NCI-H2171 treated with DMSO at 0.1 percent for 48 hours (cell line): ENCODE measurements at places on chromosomes 7 and 10.

DNA sequence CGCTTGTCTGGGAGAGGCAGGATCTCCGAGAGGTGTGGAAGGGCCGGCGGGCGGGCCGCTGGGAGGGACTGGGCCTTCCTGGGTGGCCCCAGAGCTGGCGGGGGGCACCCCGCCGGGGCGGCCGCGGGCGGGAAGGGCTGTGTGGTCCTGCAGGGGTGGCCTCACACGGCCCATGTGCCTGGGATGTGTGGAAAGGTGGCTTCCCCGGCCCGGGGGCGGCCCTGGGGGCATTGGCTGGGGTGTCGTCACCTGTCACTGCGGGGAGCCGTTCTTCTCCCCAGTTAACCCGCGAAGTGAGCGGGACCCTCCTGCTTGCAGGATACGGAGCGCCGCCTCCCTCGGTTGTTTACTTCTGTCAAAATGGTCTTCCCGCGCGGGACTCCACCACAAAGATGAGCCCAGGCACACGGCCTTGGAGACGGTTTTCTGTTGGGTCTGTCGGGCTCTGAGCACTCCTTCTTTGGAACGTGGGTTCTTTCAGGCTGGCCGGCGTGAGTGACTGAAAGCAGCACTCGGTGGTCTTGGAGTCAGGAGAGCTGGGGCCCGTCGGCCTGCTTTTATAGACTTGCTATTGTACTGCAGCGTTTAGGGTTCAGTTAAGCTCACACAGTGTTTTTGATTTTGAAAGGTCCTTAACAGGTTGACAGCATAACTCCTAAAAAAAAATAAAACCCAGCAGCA is 700 bp downstream of the SMC3 start:
- DNase-seq, result peak; percentile 18

- DNase-seq, result no peak
These were observed 12.8 kb upstream of the CXCL12 start for GRCh38 chr10:44397476-44398225.

GRCh38 chr7:132518102-132518838 is 58.0 kb downstream of the PLXNA4 start:
- no peak for DNase-seq

- DNase-seq, result peak; percentile 39
These were observed 88.3 kb downstream of the CHN2 start for GRCh38 chr7:29282819-29283414.

DNA sequence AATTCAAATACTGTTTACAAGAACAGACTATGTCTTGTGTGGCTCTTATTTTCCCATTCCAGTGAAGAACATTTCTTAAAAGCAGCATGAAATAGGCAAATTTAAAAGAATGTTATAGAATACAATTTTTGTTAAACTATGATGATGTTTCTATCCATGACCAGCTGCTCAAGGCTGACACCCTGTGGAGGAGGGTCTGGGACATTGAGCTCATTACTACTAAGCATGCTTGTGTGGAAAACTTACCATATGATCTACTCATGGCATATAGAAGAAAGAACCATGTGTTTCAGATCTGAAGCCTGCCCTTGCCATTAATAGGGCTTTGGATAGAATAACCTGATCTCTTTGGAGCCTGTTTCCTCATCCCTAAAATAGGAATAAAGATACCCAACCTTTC is 125.0 kb downstream of the FOXP2 start:
- peak; percentile 71 for DNase-seq

DNA sequence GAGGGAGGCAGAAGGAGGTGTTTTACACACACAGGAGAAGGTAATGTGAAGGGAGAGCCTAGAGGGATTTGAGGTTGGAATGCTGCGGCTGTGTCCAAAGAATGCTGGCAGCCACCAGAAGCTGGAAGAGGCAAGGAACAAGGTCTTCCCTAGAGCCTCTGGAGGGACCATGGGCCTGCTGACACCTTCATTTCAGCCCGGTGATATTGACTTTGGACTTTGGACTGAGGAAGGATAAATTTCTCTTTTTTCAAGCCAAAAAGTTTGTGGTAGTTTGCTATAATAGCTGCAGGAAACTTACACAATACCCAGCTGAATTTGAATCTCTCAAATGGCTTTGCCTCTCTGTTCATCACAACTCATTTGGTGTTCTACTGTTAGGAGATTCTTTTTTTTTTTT is 34.6 kb downstream of the UBN2 start:
- DNase-seq, result no peak

DNA sequence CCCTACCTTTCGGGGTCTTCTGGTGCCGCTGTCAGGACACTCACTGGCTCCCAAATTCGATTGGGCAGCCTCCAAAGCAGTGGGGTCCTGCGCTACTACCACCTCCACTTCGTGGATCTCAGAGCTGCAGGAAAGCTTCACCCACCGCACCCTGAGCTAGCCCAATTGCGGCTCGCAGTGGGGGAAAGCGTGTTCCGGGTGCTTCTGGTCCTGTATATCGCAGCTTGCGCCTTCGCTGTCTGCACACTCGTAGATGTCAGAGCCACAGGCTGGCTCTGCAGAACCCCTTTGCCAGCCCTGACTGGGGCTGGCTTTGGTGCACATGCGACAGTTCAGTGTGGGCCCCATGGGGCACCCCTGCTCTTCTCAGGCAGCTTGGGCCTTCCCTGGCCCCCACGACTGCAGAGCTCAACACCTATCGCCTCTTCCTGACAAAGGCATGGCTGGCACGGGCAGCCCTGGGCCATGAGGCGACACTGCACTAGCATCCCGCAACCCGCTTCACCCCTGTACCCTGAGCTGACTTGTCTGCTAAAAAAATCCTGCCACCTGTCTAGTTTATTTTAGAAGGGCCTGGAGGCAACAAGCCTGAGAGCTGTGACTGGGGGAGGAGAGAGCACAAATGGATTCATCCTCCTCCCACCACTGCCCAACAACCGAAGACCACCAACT is 78.7 kb upstream of the ABI1 start:
- peak; percentile 0 for DNase-seq

DNA sequence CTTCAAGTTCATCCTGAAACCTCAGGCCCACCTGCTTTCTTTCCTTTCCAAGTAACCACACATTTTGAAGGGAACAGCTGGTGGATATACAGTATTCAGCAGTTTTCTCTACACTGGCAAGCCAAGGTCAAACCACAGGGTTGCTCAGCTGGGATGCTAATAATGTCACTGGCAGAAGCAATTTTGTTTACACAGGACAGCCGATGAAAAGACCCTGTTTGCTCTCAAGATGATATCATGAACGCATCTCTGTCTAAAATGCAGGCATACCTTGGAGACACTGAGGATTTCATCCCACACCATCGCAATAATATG is 186.2 kb downstream of the USP6NL start:
- no peak for DNase-seq

DNA sequence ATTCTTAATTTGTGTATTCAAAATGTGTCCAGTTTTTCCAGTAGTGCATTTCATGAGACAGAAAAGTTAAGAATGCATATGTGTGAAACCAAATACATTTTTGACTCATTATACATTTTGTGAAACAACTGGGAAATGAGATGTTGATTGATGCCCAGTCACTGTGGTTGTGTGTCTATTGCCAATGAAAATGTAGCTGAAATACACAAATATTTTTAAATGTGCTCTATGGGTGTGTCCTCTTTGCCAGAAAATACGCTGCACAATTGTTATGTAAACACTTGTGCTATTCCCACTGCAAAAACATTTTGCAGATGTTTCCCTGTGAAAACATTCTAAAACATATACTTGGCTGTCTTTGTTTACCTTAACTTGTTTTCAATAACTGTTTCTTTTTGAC is 395.2 kb downstream of the TFEC start:
- no peak for DNase-seq

DNA sequence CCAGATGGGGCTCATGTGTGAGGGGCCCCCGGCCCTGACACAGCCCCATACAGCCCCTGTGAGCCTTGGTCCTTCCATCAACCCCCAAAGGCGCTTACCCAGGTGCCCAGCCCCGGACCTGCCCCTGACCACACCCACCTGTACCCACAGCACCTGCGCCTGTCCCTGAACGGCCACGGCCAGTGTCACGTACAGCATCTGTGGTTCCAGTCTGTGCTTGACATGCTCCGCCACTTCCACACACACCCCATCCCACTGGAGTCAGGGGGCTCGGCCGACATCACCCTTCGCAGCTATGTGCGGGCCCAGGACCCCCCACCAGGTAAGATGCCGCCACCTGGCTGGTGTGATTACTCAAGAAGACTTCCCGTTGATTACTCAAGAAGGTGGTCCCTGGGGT is 33.5 kb downstream of the SH2B2 start:
- no peak for DNase-seq

- no peak for DNase-seq
These were observed 251.2 kb upstream of the FZD1 start for GRCh38 chr7:91013078-91013477.

DNA sequence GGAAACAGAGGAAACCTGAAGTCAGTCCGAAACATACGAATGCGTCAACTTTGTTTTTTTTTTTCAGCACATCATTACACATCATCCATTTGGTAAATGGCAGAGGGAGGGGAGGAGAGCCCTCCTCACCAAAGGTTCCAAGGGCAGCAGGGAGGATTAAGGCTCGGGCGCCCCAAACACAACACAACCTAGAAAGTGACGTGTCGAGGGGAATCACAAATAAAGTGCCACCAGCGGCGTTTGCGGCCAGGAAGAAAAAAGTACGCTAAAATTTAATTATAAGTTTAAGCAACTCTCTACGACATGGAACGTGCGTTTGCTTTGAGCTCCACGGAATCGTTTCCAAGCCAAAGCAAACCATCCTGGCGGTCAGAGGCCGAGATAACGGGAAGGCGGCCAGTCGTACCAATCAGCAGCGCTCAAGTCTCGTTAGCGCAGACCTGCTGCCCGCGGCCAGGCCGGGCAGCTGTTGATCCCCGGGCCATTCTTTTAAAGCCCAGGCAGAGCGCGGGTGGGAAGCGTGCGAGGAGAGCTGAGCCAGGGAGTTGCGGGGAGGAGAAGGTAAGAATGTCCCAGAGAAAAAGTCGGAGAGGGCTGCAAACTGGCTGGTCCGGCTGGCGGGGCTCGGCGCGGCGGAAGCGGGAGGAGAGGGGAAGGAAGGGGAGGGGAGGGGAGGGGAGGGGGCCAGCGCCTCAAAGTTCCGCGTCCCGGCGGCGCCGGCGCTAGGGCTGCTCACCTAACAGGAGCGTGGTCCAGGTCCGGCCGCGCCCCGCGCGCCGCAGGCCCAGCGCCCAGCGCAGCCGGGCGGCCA is 719 bp downstream of the DPY19L1 start:
- peak; percentile 24 for DNase-seq

DNA sequence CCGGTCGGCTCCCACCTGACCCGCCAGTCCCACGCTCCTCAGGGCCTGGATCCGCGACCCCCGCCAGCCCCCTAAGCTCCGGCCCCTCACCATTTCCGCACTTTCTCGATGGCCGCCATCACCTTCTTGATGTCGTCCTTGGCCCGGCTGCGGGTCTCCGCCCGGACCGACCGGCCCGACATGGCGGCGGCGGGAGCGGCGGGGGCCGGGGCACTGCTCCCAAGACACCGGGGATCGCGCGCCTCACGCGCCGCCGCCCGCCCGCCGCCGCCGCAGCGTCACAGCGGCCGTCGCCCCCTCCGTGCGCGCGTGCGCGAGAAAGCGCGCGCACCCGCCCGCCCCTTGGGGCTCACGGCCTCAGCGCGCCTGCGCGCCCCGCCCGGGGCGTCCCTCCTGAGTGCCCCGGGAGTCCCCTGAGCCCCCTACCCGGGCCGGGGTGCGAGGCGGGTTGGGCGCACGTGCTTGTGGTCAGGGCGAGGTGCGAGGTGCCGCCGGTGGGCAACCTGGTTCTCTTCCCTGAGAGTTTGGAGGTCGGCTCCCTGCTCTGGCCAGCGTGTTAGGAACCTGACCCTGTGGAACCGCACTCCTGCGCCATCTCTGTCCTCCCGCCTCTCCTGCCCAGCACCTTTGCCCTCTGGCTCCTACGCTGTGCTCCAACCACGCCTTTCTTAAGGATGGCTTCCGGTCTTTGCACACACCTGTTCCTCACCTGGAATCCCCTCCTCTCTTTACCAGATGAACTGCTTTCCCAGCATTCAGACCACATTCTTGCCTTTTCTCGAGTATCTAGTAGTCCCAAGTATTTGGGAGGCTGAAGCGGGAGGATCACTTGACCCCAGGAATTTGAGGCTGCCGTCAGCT is at the start of gene BCL7B:
TSS of gene BCL7B (minus strand) at position 294 of the 861 bp plus-strand sequence. CDS start at position 182, 112 bp downstream.
- DNase-seq, result peak; percentile 63

- DNase-seq, result peak; percentile 66
These were observed 57.8 kb upstream of the WIPF3 start for GRCh38 chr7:29748286-29749099.

- DNase-seq, result no peak
These were observed 972 bp downstream of the PAOX start for GRCh38 chr10:133379801-133380666.

GRCh38 chr10:24969841-24970281 is 17.5 kb upstream of the PRTFDC1 start:
- DNase-seq, result no peak

GRCh38 chr10:4944841-4945240 is 18.4 kb upstream of the AKR1C1 start:
- no peak for DNase-seq

GRCh38 chr7:105448181-105448580 is 59.5 kb upstream of the SRPK2 start:
- no peak for DNase-seq

- DNase-seq, result no peak
These were observed 98.6 kb upstream of the PHF14 start for GRCh38 chr7:10875080-10875479.
